ENCODE measurements at places on chromosomes 2 and 18. TPM values are rescaled to one million over a fixed set of nuclear protein-coding genes. Genes with fewer than 3 reads are reported as not detected.

ORC2 gene
- total RNA-seq, result 35.6 TPM

- no peak for DNase-seq
- no peak overlapping the region for H3K4me3 ChIP-seq
- peaks cover 24% of the 10 kb centered on the region for H3K36me3 ChIP-seq
- peaks cover 35% of the 10 kb centered on the region for H3K4me1 ChIP-seq
These were observed 4.2 kb downstream of the PLEKHA3 start for GRCh38 chr2:178484245-178485041.

DNA sequence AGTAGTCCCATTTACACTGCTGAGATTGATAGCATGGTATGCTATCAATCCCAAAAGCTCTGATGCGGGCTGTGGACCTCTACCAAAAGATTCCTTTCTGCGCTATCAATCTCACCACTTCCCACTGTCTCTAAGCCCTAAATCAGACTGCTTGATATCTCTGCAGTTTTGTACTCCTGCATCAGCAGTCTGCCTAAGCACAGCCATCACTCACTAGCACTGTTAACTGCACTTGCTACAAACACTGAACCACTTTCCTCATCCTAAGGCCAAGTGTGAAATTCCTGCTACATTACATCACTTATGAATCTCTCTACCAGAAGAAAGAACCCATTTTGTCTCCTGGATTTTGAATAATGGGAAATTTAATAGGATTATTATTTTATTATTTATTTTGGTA lies 237.0 kb downstream of the HNMT start:
- H3K36me3 ChIP-seq, result no peaks in the 10 kb centered on the region
- H3K4me1 ChIP-seq, result no peaks in the 10 kb centered on the region

- H3K27ac ChIP-seq, result no peak overlapping the region
- H3K36me3 ChIP-seq, result peaks cover 37% of the 10 kb centered on the region
- H3K27me3 ChIP-seq, result no peaks in the 10 kb centered on the region
These were observed 17.4 kb downstream of the PLEKHB2 start for GRCh38 chr2:131122496-131122895.

Data from type B pancreatic cell (in vitro differentiated cells).